ENCODE measurements at places on chromosomes 1 and 21.
A peak's percentile ranks its signal among the peaks of the same experiment; 100 is the strongest.

DNA sequence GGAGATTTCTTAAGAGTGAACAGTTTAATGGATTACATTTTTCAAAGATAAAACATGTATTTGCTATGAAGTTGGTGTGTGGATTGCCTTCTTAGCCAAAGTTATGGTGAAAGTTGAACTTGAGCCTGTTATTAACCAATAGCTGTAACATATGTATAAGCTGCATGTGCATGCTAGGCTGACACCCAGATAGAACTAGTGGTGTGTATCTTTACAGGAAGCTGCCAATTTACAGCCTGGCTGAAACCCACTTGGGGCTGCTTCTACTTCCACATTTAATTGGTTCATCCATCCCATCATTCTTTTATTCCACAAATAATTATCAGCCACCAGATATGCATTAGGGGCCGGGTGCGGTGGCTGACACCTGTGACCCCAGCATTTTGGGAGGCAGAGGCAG lies 3.3 kb downstream of the PLA2G5 start:
- no peak for DNase-seq

DNA sequence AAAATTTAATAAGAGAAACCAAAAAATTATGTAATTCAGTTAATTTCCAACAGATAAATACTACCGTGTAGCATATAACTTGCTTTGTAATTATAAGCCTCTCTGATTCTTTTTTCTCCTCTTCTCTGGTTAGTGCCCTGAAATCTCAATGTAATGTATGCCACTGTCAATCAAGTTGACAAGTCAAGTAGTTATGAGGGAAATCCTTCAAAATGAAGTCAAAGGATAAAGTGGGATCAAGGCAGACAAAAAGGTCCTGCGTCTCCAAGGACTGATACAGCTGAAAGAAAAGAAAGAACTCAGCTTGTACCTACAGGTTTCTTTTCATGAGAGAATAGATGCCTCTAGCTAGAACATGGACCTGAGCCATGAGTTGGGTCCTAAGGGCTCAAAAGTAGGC lies 19.8 kb downstream of the VPS45 start:
- DNase-seq = no peak

DNA sequence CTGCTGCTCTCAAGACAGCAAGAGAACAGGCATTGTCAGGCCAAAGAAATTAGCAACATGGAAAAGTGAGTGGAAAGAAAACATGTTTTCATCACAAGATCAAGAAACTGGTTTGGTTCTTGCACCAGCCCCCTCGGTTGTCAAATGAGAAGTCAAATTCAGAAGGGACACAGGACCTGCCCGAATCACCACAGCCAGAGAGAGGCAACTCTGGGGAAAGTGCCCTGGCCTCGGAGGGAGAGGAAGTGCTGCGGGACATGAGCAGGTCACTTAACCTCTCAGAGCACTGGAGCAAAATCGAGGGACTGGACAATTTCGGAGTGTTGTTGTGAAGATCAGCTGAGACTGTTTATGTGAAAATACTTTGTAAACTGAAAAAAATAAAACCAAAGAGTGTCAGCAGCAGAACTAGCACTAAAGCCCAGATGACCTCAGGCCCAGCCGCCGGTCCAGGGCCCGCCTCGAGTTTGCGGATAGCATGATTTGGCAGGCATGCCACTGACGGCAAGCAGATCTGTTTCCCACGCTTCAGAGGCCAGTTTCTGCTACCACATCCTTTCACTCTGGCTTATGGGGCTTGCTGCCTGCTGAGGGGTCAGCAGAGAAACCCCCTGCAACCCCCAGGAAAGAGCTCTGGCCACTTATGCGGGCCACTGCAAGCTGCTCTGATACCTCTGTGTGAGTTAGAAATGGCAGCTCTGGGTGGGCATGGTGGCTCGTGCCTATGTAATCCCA lies 32.1 kb downstream of the CD247 start:
- peak; percentile 41 for DNase-seq

- DNase-seq = no peak
Observed at GRCh38 chr1:226565476-226565875, 16.9 kb downstream of the STUM start.

- no peak for DNase-seq
Observed at GRCh38 chr1:39272027-39272797, 67.7 kb downstream of the MACF1 start.

- DNase-seq = no peak
Observed at GRCh38 chr1:94100785-94101612, 19.9 kb downstream of the ABCA4 start.

DNA sequence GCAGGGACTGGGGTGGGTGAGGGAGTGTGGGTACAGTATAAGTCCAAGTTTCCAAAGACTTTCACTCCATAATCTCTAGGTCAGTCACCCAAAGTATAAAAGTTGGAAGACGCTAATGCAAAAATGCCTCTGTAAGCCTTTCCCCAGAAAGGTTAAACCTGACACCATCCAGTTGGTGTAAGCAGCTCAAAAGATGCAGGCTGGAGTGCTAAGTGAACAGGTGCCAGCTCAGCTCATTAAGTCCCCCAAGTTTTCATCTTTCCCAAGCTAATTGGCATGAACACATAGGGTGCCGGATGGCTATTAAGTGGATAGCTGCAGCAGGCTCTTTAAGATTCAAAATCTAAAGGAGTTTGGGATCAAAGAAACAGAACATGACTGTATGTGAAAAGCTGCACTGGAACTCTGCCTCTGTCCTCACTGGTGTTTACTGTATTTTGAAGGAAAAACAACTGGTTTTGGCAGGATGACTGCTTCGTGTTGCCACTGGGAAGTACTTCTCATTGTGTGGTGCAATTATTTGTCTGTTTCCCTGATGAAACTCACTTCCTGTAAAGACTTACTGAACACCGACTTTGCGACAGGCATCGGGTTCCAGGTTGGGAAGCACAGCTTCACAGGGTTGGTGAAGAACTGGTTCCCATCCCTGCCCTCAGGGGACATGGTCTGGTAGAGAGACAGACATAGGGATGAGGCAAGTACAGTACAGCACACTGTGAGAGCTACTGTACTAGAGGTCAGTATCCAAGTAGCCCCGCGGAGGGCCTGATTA lies 152.7 kb downstream of the DAB1 start:
- no peak for DNase-seq

GRCh38 chr1:61477301-61477700 lies 247.6 kb downstream of the TM2D1 start:
- DNase-seq = no peak

DNA sequence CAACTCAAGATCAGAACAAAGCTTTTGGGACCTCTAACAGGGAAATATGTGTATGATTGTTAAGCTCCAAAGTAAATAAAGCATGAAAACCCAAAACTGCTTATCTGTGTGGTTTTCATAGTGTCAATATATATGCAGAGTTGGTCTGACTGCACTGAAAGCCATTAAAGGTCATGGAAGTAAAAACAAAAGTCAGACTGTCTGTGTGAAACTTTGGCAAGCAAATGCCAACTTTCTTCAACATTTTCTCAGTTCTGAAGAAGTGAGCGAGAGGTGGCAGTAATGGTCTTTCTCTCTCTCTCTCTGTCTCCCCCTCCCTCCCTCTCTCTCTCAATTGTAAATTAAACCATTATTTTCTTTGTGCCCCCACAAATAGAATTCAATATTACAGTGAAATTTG lies 100.1 kb upstream of the S1PR1 start:
- DNase-seq = peak; percentile 58

DNA sequence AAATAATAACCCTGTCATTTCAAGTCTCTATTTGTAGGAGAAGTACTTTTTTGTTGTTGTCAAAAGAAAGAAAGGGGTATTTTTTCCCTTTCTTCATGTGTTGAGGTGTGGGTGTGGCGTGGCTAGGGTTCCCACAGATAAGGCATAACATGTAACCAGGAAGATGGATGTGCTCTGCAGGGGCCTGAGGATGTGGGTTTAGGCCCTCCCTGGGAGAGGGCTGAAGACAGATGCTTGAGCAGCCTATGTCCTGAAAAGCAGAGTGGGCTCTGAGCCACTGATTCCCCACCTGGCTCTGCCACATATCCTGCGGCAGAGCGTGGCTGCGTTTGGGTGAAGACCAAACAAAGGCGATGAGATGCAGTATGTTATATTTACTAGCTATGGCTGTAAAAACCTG lies 13.9 kb upstream of the ADAR start:
- DNase-seq = no peak

DNA sequence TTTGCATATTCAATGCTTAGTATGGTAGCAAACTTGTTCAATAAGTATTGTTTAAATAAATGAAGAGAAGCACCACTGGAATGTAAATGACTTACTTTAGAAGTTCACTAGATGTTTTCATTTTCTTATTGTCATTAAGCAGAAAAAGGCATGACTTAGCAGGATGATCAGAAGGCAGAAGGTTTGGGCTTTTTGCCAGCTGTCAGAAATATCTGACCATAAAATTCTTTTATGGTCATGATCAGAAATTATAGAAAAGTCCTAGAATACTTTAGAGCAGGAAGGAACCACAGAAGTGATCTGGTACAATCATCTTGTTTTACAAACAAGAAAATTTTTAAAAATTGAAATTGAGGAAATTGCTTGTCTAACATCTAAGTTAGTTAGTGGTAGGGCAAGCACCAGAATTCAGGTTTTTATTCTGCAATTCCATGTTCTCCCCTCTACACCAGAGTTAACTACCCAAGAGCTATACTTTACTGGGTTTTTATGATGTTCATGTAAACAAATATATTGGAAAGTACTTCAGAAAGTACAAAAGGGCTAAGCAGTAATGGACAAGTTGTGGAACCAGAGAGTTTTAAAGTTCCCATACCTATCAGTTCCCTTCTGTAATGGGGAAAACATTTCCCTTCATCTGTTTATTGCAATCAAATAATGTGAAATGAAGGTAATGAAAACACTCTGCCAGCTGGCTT lies 10.1 kb downstream of the FMO5 start:
- no peak for DNase-seq

GRCh38 chr1:54671985-54672608 lies 30.5 kb downstream of the MROH7 start:
- DNase-seq = peak; percentile 75

DNA sequence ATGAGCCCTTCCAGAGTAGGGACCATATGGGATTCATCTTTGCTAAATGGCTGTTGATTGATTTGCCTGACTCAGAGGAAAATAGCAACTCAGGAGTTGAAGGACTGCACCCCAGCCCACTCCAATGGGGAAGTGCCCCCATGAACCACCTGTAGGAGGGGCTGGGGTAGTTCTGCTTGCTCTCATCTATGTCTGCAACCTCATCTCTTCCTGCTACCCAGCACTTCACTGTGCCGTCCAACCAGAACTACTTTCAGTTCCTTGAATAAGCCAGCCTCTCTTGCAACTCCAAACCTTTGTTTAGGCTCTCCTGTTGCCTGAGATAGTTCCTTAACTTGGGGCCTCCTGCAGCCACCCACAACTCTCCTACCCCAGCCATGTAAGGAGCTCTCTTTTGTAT lies 26.6 kb downstream of the BEND5 start:
- no peak for DNase-seq

GRCh38 chr1:203589171-203589570 lies 37.5 kb upstream of the ATP2B4 start:
- DNase-seq = no peak

DNA sequence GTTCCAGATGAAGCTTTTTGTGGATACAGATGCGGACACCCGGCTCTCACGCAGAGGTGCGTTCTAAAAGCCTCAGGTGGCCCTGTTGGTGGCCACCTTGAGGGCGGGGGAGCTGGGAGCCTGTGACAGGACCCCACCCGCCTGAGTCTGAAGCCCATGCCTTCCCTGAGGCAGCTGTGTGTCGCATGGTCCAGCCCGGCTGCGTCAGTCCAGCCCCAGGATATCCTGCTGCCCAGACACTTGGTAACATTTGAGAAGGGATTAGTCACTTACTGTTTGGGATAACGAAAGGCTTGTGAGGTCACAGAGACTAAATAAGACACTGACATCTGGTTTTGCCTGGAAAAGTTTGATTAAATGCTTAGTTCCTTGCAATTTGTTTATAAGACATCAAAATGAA lies 68.9 kb downstream of the UCK2 start:
- no peak for DNase-seq

- peak; percentile 32 for DNase-seq
Observed at GRCh38 chr1:32112806-32113375, 5.0 kb downstream of the KPNA6 start.
